Activated naive CD4-positive, alpha-beta T cell treated with Interleukin-2 at 50 U/mL for 16 hours (primary cell): ENCODE measurements at places on chromosomes 5 and 9.
A peak's percentile ranks its signal among the peaks of the same experiment; 100 is the strongest.

DNA sequence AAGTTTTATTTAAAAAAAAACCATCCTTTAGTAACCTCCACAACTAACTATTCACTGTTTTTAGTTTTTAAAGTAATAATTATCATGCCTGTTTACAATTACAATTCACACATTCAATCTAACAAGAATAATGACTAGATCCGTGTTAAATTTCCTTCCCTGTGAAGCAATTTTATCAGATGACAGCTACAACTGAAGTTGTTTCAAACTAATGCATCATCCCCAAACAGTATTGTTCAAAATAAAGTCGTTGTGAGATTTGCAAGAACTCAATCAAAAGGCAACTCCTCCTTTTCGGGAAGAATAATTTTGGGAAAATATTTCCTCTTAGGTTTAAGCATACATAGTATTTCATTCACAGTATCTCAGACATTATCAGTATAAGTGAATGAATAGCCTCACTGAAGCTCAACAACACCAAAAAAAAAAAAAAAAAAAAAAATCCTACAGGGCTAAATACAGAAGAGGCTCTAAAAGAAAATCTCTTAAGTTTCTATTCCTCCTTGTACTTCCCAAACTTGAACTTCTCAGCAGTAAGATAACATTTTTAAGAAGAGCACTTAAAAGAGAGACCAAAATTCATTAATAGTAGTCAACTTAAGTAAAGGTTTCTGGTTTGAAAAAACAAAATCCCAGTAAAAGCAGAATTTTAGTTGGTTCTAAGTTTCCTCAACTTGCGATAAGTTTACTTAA, 9.4 kb downstream of the C9orf72 start:
- DNase-seq = no peak

DNA sequence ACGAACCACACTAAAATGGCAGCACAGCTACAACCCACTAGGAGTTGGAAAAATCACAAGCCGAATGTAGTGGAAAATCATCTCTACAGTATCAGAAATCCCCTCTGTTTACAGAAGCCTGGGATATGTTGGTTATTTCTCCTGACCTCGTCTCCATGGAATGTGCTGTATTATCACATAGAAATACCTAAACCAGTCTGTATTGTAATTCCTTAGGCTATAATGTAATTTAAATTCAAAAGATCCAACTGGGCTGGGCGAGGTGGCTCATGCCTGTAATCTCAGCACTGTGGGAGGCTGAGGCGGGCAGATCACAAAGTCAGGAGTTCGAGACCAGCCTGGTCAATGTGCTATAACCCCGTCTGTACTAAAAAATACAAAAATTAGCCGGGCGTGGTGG, 244.8 kb upstream of the MPDZ start:
- DNase-seq = no peak

- DNase-seq = no peak
Observed at GRCh38 chr5:139012176-139012575, 137.0 kb upstream of the LRRTM2 start.

DNA sequence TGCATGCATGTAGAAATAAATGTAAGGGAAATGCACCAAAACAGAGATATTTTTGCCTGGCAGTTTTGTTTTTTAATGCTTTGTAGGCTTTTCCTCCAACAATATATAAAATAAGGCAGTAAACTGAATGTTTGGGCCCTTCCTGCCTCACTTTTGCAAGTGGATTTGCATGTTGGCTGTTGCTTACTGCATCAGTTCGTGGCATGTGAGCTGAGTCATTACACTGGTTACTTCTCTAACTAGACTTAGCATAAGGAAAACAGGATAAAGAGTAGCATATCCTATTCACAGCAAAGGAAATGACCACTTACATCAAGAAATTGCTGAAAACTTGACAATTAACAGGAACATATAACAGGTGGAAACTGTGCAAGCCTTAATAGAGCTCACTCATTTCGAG, 113.4 kb downstream of the TLE1 start:
- no peak for DNase-seq

GRCh38 chr5:171907725-171908343, 98.6 kb downstream of the FBXW11 start:
- DNase-seq = peak; percentile 41

DNA sequence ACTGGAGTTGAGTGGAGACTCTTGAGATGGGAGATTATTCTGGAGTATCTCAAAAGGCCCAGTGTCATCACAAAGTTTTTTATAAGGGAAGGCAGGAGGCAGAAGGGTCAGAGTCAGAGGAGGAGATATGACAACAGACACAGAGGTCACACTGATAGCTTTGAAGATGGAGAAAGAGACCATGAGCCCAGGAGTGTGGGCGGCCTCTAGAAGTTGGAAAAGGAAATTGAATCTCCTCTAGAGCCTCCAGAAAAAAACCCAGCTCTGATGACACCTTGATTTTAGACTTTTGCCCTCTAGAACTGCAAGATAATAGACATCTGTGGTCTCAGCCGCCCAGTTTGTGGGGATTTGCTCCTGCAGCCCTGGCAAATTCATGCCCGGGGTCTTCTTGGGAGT, 64.8 kb upstream of the SPTLC1 start:
- DNase-seq = no peak

GRCh38 chr5:82225525-82226172, 52.5 kb downstream of the RPS23 start:
- peak; percentile 57 for DNase-seq

DNA sequence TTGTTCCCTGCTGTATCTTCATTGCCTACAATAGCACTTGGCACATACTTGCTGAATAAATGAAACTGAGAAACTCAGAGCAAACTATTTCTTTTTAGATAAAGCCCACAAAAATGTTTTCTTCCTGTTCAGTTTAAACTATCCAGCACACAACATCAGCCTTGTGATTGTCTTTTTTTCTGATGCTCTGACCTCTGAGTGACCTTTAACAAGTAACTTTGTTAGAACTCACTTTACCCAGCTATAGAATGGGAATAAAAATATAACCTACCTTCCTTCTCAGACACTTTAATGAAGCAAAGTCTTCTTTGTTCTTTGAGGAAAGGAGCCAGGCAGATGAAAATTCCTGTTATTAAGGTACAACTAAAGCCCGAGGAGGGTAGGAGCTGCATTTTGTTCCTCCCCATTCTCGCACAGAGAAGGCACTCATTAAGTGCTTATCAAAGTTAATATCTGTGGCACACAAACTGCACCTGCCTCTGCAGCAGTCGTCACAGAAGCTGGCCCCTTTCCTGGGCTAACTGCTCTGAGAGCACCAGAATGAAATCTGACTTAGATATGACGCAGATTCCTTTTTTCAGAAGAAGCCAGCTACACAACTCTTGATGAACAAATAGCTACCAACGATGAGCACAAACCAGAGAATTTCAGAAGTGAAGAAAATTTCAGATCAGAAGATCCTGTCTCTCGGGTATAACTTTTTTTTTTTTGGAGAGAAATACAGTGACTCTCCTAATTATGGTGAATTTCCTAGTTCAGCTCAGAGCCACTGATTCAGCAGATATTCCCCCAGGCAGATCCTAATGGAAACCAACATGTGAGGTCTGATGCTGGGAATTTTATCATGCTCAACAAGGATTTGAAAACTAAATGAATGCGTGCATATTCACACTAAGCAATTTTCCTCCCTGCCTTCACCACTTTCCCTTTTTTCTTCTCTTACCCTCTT, 31.0 kb upstream of the NR3C1 start:
- peak; percentile 58 for DNase-seq

- DNase-seq = no peak
Observed at GRCh38 chr9:80790764-80791163, 898.6 kb downstream of the TLE1 start.

DNA sequence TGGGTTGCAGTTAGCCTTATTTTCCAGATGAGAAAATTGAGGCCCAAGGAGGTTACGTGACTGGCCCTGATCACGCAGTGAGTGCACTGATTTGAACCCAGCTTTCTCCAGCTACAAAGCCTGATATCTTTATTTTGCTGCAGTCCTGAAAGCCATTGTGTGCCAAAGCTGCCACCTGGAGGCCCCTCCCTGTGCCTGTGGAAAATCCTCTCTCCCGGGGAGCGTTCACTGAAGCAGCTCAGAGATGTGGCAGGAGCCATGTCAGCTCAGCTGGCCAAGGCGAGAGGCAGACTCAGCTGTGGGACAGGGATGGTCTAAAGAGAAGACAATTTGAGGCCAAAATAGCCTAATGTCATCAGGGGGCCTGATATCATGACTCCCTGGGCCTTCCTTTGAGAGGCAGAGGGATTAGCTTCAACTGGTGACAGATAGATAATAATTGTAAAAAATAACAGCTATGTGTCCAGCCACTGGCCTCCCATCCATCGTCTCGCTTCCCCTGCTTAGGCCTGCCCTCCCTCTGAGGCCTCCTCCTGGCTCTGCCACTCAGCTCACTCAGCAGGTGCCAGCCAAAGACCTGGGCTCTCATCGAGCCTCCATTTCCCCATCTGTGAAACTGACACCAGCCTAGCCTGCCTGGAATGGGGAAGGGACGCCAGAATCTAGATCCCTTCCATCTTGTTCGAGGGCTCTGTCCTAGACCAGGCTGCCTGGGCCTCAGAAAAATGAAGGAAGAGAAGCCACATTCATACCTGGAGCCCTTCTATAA, 74.3 kb upstream of the GGTA1 start:
- DNase-seq = no peak

DNA sequence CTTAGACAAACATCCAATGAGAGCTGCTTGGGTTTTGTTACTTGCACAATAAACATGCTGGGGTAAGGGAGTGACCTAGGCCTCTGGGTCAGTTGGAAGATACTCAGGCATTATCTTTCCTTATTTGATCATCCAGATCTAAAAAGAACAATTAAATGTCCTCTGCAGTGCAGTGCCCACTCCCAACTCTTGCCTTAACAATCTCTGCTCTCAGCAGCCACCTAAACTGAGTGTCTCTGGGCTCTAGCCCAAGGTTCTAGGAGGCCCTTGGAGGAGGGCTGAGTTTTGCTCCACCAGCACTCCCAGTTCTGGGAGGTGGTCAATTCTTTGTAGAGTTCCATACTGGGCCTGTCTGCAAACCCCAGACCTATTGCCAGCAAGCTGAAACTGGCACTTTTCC, 1.8 kb downstream of the MCIDAS start:
- DNase-seq = no peak

DNA sequence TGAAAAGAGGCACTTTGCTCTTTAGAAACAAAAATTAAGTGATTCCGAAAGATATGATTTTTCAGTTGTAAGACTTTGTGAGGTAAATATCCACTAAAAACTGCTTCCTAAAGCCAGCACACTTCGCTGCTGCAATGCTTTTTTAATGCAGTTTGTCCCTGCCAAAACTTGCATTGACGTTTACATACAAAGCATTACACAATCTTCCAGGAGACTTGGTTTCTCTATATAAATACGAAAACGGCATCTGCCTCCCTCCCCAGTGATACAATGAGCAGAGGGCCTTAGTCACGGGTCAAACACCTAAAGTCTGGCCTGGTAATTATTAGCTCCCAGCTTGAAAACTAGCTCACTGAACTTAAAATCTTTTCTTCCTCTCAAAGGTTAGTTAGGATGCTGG, 170.7 kb downstream of the TSSK1B start:
- DNase-seq = no peak

DNA sequence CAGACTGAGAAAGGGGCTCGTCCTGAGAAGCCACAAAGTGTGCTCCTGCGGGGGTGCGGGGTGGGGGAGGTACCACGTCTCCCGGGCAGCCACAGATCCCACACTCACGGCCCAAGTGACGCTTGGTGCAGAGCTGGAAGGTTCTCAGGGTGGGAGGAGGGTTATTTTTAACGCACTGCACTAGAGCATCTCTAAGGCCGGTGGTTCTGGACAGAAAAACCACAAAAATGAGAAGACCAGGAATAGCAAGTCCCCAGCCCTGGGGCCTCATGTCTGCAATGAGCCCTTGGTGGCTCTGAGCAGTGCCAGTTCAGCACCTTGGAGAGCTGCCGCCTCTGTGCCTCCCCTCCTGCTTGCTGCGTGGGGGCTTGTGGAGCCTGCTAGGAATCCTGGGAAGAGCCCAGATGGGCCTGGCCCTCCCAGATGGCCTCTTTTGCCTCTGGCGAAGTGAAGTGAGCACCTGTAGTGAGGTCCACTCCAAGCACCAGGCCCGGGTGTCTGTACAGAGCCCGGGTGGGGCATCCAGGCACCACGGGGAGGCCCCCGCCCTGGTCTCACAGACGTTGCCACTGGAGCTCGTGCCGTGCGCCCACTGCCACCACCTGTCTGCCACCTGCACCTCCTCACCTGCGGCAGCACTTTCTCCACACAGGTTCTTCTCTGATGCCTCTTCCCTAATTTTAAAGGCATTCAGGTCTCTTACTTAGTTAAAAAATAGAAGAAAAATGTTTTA, 48.9 kb upstream of the CACNA1B start:
- DNase-seq = peak; percentile 18

DNA sequence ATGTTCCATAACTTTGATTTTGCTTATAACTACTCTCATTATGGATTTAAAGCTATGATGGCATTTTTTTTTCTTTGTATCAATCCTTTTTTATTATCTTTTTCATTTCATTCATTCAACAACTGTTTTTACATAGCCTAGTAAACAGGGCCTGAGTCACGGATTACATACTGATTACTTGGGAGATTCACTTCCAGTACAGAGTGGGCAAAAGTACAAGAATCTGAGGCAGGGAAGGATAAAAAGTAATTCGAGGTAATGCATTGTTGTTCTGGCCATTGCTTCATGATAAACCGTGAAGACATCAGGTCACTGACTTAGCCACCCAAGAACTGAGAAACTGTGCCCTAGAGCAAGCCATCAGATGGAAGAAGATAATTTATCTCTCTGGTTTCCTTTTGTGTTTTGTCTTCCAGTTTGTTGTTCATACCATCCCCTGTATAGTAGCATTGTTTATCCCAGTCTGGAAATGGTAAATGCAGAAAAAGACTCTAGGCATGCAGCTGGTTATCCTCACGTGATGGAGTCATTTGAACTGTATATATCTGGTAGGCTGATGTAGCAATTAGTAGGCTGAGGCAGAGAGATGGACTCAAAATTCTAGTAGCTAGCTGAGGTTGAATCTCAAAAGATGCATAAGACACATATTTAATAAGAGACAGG, 145.6 kb downstream of the CNTLN start:
- no peak for DNase-seq

GRCh38 chr9:133873009-133873408, 119.1 kb downstream of the VAV2 start:
- no peak for DNase-seq

DNA sequence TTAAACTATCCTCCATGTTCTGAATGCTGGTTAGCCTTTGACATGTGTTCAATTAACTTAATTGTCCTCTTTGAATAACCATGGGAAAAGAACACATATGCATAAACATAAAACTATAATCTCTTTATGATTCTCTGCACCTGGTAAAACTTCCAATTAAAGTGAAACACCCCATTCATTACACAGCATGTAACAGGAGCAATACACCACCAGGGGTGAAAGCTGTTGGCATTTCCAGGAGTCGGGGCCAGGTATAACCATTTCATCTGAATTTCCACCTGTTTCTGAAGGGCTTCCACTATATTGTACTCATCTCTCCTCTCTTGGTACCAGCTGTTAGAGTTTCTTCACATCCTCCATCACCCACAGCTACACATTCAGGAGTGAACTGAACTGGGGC, 303.8 kb downstream of the EDIL3 start:
- no peak for DNase-seq

GRCh38 chr5:72226950-72227349, 93.1 kb downstream of the MRPS27 start:
- no peak for DNase-seq

GRCh38 chr9:76351006-76351405, 43.2 kb downstream of the RFK start:
- DNase-seq = no peak

GRCh38 chr5:124909734-124910133, 163.3 kb upstream of the ZNF608 start:
- no peak for DNase-seq

- no peak for DNase-seq
Observed at GRCh38 chr9:128280084-128280622, 4.1 kb downstream of the SWI5 start.
